ENCODE measurements at places on chromosomes 5 and 9.

DNA sequence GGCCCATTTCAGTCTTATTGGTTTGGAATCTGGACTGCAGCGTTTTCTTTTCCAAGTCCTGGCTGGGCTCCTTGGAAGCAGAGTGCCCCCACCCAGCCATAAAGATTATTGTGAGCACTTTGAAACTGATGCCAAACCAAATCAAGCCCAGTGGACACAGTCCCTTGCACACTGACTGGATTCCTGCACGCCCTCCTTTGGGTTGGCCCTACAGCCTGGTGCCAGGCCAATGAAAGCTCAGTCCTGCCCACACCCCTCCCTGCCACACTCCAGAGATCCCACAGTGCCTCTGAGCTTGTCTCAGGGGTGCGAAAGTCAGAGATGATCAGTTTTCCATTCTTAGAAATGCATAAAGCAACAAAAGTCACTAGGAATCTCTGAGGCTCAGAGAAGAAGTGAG lies 181.9 kb downstream of the CETN3 start:
- no peak for DNase-seq

GRCh38 chr5:126677121-126677520 lies 76.4 kb downstream of the PHAX start:
- no peak for DNase-seq

DNA sequence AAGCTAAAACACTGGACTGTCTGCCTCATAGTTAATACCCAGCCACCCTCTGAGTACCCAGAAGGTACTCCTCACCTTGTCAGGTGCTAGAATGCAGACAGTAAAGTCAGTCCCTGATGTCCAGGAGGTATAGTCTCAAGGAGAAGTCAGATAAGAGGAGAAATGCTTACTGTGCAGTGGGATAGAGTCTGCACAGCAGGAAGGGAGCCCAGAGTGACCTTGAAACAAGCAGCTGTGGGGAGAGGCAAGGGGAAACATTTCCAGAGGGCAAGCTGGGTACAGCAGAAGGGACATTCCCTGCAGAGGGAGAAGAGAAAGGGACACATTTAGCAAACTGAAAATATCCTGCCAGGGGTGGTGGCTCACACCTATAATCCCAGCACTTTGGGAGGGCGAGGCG lies 122.7 kb downstream of the GCNT1 start:
- no peak for DNase-seq

DNA sequence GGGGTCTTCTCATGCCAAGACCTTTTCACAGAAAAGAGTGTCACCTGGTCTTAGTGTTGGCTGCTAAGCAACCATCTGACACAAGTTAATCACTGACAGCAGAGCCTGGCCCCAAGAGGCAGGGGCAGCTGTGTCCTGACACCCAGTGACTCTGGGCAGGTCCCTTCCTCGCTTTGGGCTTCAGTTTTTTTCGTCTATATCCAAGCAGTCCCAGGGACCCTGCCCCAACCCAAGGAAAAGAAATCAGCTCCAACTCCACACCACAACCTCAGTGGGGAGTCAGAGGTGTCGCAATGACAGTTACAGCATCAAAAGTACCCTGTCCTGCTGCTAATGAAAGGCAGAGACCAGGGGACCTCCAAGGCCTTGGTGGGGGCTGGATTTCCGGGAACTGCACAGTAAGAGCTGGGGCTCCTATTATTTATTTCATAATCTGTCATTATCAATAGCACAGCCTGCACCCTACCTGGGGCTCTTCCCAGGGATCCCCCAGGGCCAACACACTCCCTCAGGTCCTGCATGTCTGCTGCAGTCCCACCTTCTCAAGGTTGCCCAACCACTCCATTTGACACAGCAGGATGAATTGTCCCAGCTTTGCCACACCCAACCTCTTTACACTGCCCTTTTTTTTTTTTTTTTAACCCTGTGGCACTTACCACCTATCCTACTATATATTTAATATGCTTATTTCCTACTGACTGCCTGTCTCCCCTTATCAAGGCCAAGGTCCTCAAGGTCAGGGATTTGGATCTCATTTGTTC lies 9.4 kb downstream of the ANKS6 start:
- no peak for DNase-seq

GRCh38 chr5:128778474-128778873 lies 186.8 kb upstream of the SLC27A6 start:
- no peak for DNase-seq

- peak; percentile 30 for DNase-seq
These were observed 74.1 kb downstream of the ANKRD33B start for GRCh38 chr5:10637944-10638343.

DNA sequence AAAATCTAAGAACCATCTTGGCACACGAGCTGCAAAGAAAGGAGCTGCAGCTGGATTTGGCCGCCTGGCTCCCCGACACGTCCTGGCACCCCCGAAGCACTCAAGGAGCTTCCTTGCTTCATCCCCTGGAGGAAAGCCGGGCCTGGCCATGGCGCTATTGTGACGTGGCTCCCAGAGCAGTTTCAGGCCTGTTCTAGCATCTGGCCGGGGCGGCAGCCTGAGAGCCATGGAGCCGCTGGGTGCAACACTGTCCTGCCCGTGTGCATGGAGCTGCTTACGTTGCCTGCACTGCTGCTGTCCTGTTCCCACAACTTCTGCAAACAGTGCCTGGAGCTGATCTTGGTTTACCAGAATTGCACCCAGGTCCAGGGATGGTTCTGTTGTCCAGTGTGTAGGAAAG lies 63.5 kb downstream of the PTPDC1 start:
- DNase-seq = no peak

- peak; percentile 23 for DNase-seq
These were observed 2068.7 kb downstream of the MAT2B start for GRCh38 chr5:165574100-165574499.

DNA sequence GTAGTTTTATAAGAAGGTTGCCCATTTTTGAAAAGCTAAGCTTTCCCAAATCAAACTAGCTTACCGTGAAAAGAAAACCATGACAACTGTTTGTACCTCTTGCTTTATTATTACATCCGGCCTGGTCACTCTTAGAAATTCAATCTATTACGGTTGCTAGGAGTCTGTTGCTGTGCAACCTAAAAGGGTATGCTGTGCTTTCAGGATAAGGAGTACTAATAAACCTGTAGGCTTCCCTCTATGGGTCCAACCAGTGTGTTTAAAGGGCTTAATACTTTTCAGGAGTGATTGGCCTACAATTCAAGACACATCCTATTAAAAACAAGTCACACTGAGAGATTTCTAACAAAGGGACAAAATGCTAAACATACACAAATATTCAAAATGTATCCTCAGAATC lies 27.1 kb downstream of the RFX3 start:
- no peak for DNase-seq

- peak; percentile 48 for DNase-seq
These were observed 589 bp downstream of the RIC1 start for GRCh38 chr9:5629312-5630080.

- no peak for DNase-seq
These were observed 247.6 kb downstream of the COX7C start for GRCh38 chr5:86865256-86865785.

- peak; percentile 69 for DNase-seq
These were observed 47.3 kb downstream of the PRLR start for GRCh38 chr5:35182910-35183535.

GRCh38 chr9:35914301-35914807 lies 5.1 kb downstream of the SPAAR start:
- no peak for DNase-seq

Data from suppressor macrophage treated with lipopolysaccharide for 1 hour (primary cell).